ENCODE measurements at places on chromosomes 5 and 9.
A peak's percentile ranks its signal among the peaks of the same experiment; 100 is the strongest.

- DNase-seq = no peak
Measured at GRCh38 chr9:18474783-18475182, 830 bp downstream of the ADAMTSL1 start.

DNA sequence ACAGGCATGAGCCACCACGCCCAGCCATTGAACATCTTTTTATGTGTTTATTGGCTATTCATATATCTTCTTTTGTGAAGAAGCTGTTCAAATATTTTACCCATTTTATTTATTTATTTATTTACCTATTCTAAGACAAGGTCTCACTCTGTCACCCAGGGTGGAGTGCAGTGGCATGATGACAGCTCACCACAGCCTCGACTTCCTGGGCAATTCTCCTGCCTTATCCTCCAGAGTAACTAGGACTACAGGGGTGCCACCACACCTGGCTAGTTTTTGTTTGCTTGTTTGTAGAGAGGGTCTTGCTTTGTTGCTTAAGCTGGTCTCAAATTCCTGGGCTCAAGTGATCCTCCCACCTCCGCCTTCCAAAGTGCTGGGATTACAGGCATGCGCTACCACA, 33.5 kb downstream of the NAIF1 start:
- no peak for DNase-seq

DNA sequence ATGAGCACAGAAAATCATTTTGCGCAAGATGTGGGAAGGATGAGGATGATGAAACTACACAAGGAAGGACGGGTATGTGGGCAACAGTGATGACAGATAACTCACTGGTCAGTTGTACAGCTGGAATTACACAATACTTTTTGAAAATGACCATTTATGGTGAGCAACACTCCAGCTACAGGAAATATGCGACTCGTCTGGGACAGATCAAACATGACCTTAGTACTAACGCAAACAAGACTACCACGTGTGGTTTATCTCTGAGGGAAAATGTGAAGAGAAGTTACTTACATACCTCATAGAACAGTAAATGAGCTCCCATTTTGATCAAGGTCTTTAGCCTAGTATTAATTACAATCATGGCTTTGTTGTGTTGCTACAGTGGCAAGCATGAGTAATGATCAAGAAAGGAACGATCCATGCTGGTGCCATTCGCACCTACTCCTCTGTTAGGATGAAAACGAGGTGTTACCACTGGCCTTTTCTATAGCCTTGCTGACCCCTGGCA, 456.9 kb downstream of the BNC2 start:
- no peak for DNase-seq

DNA sequence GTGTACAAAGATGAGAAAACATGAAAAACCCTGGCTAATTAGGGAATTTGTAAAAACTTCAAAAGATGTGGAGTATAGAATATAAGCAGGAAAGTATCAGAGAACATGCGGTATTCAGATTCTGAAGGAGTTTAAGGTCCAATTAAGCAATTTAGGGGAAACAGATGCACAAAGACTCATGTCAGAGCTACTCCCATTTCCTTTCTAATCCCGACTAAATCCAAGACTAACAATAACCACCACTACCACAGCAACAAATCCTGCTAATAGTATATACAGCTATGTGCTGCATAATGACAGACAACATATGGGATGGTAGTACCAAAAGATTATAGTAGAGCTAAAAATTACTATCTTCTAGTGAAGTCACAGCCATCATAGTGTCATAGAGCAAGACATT, 102.1 kb downstream of the LURAP1L start:
- DNase-seq = no peak

- no peak for DNase-seq
Measured at GRCh38 chr9:121612511-121612998, 38.9 kb upstream of the DAB2IP start.

DNA sequence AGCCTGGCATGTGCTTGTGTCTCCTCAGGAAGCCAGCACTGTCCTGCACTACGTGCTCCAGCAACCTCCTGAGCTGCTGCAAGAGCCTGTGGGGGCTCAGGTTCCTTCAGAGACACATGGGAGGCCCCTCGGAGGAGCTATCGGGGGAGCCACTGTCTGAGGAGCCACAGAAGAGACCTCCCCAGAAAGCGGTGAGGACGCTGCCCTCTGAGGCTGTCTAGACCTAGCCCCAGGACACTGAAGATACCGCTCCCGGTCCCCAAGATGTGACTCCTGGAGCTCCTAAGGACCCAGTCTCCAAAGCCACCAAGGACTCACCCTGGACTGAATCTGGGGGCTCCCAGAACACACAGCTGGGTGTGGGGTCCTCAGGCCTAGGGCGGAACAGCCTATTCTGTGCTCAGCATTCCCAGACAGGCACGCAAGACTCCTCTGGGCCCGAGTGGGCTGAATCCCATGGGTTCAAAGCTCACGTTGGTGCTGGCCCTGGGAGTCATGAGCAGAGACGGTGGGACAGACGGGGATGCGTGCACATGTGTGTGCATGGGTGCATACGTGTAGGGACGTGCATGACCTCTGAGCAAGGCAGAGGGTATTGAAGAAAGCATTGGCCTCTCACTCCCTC, 50.0 kb downstream of the HRH2 start:
- no peak for DNase-seq

DNA sequence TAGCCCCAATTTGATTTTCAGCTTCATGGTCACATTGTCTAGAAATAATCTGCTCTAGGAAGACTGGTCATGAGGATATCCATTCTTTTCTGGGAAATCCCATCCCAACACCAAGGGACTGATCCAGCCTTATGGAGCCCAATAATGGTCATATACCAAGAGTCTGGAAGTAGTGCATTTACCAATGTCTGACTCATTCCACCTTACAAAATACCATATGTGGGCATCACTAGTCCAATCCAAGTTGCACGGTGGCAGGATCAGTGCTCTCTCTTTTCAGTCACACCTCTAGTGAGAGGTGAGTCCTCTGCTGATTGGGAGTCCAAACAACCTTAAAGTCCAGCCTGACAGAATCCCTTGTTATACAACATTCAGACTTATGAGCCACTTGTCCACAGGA, 73.7 kb downstream of the FEM1C start:
- DNase-seq = no peak

GRCh38 chr9:83920469-83920926, 734 bp downstream of the KIF27 start:
- peak; percentile 6 for DNase-seq

DNA sequence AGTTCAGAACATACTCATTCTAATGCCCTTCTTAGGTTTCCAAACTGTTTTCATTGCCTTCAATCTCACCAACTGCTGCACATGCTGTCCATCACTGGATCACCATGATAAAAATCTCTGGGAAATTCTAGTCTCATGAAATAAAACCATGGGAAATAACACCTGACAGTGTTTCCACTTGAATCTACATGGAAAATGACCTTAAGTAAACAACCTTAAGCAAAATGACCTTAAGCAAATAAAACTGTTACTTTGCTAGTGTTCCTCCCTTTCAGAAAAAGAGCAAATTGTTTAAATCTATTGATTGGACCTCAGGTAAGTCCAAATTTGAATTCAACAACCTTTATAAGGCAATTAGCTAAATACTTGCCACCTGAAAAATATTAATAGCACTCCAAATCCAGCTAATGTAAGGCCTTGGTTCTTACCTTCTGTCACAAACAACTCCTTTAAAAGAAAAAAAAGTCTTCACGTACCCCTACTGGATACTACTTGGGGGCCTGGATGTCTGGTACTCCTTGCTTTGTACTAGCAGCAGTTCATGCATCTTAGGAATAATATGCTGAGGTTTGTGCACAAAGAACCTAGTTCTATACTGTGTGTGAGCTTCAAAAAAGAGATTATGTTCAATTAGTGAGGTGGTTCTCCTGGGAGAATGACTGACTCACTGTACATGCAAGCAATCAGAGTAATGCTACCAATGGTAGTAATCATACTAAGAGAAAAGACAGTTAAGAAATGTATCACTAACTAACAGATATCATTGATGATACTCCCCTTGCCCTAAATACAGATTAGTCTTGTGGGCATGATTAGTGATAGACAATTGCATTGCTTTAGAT, 630.4 kb downstream of the PSAT1 start:
- no peak for DNase-seq

GRCh38 chr9:91820949-91821880, 128.8 kb downstream of the ROR2 start:
- DNase-seq = no peak

- DNase-seq = no peak
Measured at GRCh38 chr5:14212838-14213237, 69.7 kb downstream of the TRIO start.

DNA sequence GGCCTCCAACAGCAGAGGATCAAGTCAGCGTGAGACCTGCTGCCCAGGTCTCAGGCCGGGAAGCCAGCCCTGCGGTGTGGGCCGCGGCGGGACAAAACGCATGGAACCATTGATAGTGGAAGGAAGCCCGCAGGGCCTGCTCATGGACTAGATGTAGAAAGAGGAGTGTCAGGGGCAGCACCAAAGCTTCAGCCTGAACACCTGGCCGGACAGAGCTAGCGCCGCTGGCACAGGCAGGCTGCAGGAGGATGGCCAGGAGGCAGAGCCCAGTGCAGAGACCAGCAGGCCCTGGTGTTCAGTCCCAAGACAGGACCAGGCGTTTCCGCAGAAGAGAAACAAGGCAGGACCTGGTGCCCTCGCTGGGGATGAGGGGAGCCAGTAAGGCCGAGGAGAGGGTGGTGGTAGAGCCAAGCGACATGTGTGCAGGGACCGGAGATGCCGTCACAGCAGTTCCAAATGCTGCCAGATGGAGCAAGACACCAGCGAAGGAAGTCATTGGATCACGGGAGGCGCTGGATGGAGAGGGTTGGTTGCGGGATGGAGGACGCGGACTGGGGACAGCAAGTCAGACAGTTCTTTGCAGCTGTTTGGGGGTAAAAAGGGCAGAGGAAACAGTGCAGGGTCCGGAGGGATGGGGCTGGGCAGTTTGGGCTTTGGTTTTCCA, 42.1 kb upstream of the OLFM1 start:
- no peak for DNase-seq

GRCh38 chr9:70639853-70640814, 225.7 kb upstream of the KLF9 start:
- peak; percentile 3 for DNase-seq

DNA sequence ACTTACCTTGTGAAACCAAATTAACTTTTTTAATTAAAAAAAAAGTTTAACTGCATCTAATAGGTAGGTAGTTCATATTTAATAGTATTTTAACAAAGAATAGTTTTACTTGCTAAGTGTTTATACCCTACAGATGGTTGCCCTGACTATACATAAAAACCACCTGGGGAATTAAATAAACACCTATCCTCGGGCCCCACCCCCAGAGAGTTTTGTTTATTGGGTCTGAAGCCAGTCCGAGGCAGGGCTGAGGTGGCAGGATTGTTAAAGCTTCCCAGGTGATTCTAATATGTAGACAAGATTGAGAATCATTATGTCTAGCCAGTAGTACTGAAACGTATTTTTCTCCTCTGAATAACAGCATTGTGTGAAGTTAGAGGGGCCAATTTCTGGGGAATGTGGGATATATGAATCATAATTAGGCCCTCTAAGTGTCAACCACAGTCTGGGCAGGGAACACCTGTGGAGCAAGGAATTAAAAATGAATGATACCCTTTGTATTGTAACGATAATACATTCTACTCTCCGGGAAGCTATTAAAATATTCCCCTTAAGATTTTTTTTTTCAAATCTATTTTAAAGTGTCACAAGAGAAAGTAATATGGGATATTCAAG, 5.6 kb upstream of the PAM start:
- no peak for DNase-seq

DNA sequence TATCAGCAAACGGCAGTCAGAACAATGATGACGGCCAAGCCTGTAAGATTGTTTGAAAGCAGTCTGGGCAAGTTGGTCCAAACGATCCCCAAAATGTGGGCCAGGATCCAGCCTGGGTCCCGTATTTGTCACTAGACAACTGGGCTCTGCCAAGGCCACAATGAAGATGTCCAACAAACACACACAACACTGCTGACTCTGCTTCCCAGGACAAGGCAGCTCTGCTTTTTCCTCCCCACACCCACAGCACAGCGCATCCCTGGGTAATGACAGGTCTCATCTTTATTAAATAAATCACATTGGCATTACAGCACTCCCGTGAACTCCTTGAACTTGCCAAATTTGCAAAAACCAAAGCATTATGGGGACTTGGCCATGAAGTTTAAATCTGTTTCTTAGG, 424.1 kb upstream of the ACTBL2 start:
- no peak for DNase-seq

DNA sequence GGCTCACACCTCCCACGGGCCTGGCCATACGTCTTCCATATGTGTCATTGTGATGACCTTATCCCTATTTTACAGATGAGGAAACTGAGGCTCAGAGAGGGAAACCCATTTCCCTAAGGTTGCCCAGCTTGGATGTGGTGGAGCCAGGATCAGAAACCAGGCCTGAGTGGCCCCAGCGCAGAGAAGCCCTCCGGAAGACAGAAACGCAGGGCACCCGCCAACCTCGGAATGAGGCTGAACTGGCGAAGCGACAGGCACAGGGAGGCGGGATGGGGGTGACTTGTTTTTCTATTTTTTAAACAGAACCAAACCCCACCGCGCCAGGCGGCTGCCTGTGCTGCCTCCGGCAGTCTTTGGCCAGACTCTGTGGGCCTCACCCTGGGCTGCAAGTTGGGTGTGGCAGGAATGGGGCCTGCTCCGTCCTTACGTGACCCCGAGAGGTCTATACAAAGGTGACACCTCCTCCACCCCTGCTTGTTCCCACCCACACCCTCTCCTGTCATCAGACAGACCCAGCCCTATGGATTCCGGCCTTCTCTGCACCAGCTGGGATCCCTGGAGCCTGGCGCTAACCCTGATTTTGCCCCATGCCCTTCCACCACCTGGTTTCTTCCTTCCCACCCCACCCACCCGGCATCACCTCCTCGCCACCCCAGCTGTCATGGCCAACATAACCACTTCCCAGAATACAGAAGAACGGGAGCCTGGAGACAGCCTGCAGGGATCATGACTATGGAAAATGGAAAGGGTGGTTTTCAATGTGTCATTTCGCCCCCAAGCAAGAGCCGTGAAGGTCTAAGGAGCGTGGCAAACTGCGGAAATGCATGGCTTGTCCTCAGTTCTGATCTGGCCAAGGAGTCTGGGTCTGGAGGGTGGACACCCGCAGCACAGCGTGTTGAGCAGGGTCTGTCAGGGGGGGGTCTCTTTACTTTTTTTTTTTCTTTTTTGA, 23.6 kb downstream of the PLPP7 start:
- no peak for DNase-seq
